ENCODE measurements at places on chromosomes 2 and 18. TPM values are rescaled to one million over a fixed set of nuclear protein-coding genes. Genes with fewer than 3 reads are reported as not detected.

The UGT1A8 gene
- 0.07 TPM for polyA plus RNA-seq

The RBM44 gene
- polyA plus RNA-seq, result 0.22 TPM

The CCDC141 gene
- 2.5 TPM for polyA plus RNA-seq

The G6PC2 gene
- polyA plus RNA-seq, result not detected

GRCh38 chr2:118535171-118535817 is 312.2 kb downstream of the EN1 start:
- peak; percentile 5 for DNase-seq

DNA sequence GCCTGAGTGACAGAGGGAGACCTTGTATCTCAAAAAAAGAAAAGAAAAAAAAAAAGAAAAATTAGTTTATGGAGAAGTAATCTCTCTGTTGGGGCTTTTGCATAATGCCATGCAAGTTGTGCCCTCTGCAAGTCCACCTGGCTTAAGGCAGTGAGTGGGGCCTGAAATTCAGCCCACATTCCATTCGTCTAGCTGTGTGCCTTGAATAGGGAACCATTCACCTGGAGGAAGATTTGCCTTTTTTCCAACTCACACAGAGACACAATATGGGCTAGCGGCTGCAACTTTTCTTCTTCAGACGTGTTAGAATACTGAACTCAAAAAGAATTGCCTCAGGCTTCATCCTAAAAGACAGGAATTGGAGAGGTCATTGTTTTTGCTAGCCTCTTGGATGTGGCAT is 160.0 kb upstream of the STON1 start:
- DNase-seq, result no peak

DNA sequence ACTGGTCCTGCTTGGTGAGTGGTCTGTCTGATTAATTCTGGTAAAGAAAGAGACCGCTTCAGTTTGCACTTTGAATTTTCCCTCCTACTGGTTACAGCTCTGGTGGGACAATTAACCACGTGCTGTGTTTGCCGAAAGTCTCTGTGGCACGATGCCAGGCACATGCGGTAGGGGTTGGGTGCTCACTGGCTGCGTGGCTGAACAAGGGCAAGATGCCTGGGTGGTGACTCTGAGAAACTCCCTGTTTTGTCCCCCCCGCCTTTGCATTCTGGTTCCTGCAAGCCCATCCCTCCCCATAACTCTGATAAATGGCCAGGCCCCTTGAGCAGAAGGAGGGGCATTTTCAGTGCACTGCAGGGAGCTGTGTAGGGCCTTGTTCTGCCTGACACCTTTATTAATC is 206.1 kb downstream of the TFCP2L1 start:
- DNase-seq, result no peak

- DNase-seq, result peak; percentile 6
Observed at GRCh38 chr18:68494802-68495581, 219.9 kb downstream of the TMX3 start.

DNA sequence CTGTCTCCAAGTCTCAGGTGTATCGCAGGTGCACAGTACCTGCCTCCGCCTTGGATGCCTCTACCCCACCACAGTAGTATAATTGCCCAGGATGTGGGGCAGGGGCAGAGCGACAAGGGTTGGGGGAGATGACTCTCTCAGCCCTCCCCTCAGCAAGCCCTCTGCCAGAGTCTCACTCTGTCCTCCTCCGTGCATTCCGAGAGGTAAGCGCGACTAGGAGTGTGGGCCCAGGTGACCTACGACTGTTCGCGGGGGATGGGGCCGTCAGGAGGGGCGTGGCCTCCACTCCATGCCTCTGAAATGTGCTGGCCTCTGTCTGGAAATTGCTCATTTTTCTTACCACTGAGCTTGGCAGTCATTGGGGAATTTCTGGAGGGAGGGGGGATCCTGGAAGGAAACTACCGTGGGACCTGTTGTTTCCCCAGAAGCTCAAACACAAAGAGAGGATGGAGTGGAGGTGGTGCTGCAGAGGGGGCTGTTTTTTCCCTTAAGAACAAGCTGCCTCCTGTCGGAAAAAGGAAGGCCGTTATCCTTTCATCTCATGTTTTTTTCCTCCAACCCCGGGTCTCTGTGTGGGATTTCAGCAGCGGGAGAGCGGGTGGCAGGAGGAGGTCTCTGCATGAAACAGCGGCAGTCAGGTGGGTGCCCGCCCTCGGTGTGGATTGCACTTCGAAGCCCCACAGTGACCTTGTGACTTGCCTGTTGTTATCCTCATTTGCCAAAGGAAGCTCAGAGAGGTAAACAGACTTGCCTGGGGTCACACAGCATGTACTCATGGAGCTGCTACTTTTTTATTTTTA is 13.0 kb upstream of the RALB start:
- peak; percentile 49 for DNase-seq

DNA sequence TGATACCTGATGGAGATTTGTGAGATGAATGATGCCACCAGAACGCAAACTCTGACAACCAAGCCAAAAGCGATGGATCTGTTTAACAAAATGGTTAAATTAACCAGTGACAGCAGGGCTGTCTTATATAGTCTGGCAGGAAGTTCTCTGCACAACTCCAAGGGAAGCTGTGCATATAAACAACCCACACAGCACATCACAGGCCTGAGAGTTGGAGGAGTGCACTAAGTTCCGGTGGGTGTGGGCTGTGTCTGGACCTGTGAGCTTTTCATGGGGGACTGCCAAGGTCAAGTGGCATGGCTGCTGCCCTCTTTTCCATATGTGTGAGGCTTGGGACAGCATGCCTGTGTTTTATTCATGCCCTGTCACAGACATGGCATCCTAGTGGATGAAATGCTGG is 414.6 kb upstream of the TRIB2 start:
- DNase-seq, result no peak

GRCh38 chr2:231360881-231361371 is 34.6 kb upstream of the B3GNT7 start:
- DNase-seq, result no peak

GRCh38 chr2:74778381-74779264 is 55.3 kb upstream of the HK2 start:
- DNase-seq, result no peak

DNA sequence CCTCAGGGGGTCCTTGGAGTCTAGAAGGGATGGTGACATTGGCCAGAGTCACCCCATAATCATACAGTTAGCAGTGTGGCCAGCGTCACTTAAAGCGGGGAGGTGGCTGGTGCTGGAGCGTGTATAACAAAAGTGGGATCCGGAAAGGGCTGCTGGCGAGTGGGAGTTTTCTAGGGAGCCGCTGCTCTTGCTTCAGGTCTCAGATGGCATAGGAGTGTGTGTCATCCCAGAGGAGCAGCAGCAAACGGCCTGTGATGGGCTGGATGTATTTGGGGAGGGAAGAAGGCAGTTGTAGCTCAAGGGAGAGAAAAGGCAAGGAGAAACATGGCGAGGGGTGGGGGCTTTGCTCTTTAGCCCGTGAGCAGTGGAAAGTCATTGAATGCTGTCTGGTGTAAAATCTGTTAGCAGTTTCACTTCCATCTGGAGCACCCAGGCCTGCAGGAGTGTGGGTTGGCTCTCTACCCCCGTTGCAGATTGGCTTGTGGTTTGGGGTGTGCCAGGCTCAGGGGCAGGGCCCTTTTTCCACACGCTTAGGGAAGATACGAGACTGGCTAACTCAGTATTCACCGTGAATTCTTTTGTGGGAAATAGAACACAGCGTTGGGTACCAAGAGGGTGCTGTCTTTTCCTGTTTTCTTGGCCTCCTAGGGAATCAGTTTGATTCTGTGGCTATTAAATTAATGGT is 120.5 kb downstream of the AGAP1 start:
- DNase-seq, result no peak

DNA sequence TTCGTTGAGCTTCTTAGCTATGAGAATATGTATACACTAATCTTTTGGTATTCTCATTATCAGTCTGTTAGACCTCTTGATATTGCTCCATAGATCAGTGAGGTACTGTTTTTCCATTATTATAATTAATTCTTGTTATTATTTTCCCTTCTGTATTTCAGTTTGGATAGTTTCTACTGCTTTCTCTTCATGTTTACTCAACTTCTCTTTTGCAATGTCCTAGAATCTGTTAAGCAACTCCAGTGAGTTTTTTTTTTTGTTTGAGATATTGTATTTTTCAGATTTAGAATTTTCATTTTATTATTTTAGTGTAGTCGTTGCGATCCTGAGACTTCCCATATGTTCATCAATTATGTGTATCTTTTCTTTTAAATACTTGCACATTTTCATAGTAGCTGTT is 260.8 kb downstream of the SETBP1 start:
- DNase-seq, result no peak

- DNase-seq, result no peak
Observed at GRCh38 chr2:101766871-101767739, 69.6 kb downstream of the MAP4K4 start.

DNA sequence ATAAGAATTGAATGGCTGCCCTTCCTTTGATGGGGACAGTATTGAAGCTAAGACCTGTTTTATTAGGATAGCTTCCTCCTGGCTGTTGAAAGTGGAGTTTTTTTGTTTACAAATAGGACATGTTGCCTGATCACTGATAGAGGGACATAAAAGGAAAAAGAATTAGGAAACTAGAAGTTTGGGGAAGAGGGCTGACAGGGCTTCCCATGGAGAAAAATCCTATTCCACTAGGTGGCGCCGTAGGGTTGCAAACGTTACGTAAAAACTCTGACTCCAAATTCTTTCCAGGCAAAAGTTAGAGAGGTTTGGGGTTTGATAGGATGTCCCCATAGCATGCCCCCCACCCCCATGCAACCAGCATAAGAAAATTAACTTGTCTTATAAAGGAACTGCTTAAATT is 11.1 kb upstream of the RBFA start:
- DNase-seq, result no peak

DNA sequence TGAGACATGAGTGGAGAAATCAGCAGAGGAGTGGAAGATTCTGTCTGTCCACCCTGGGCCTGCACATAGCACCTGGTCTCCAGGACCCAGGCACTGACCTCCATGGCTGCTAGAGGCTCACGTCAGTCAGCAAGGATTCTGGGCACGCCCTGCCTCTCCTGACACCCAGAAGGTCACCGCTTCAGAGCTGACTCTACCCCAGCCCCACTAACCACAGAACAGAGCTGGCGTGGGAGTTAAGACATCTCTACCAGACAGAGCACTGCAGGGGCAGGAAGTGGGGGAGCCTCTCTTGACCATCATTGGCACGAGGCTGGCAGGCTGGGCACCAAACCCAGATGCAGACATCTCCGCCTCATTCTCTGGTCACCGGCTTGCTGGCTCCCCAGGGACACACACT is 3.0 kb downstream of the ADCY3 start:
- no peak for DNase-seq

DNA sequence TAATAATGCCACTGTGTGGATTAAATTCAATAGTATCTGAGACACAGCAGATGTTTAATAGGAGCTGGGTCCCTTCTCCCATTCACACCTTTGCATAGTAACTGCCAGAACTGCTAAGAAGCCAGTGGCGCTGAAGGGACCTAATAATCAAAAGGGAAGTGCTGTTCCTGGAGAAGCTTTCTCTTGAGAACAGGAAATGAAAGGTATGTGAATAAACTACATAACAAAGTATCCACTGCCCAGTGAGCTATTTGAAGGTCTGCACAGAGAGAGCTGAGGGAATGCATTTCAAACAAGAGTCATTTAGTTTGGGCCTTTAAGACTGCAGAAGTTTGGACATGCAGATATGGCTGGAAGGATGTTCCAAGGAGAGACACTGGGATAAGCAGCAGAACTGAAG is 56.1 kb upstream of the KIDINS220 start:
- DNase-seq, result peak; percentile 22

- DNase-seq, result no peak
Observed at GRCh38 chr2:7133521-7133920, 216.3 kb downstream of the RNF144A start.

GRCh38 chr18:41457765-41458326 is 497.2 kb upstream of the PIK3C3 start:
- DNase-seq, result no peak

DNA sequence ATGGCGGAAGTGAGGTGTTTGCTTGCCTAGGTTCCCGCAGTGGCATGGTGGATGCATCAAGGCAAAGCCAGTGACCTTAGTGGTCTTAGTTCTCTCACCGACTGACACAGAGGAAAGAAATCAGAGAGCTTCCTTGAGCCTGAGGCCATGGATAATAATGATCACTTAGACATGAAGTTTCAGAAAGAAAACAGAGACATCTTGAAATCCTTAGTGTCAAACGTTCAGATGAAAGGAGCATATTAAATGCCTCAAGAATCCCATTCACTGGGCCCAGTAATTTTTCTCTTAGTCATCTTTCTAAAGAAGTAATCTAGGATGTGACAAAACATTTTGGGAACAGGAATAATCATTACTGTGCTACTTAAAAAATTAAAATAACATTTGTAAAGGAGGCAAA is 35.2 kb downstream of the COPS8 start:
- no peak for DNase-seq

- DNase-seq, result no peak
Observed at GRCh38 chr2:162257425-162257824, 14.2 kb upstream of the FAP start.

DNA sequence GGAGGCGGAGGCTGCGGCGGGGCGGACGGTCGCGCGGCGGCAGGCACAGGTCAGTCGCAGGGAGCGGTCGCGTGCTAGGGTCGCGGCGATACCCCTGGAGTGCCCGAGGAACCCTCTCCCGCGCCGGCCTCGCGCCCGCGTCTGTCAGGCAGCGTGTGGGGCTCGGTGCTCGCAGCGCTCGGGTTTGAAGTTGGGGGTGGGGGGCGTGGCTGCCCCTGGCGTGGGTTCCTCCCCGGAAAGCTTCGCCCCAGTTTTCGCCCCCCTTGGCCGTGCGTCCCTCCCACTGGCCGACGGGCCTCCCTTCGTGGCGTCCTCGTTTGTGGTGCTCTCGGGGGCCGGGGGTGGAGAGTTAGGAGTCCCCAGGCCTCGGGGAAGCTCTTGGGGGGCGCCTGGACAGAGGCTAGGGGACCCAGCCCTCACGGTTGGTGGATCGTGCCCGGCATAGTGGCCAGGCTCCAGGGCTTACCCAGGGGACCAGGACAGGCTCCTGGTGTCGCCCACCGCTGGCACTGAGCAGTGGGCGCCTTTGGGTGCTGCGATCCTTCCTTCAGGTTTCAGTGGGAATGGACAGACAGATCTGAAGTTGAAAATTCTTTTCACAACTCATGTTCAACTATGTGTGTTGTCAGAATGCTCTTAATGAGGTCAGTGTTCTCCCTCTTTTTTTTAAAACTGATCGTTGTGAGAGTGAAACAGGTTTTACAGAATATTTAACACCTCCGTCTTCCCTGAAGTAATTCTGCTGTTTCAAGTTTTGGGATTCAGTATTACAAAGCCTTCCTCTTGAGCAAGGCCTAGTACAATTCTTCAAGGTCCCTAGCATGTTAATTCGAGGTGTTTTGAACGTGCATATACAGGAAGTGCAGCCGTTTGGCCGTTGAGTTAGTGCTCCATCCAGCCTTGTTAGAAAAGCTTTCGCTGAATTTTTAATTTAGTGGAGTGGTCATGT is 604 bp downstream of the RALBP1 start:
- DNase-seq, result peak; percentile 64
